NCI-H524 (cell line): ENCODE measurements at places on chromosomes 2 and 18.

DNA sequence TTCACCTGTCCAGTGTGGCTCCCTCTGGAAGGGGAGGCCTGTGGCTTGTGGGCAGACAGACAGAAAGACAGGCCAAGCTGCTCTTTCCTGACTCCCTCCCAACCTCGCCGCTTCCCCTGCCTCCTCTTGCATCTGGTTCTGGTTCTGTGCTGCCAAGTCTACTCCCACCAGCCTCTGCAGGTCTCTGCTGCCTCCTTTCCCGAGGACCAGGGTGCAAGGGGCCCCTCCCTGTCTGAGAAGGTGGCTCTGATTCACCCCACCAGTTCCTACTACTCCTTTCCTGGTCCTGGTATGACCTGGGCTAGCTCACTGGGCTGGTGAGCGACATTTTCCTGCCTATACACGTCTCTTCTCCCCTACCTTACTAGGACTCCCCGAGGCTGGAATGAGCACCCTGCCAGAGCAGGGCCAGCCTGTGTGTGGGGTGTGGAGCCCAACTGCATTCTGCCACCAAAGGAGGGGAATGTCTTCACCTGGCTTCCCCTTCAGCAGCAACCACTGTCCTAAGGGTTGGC is 238.5 kb downstream of the CELF4 start:
- DNase-seq = no peak

DNA sequence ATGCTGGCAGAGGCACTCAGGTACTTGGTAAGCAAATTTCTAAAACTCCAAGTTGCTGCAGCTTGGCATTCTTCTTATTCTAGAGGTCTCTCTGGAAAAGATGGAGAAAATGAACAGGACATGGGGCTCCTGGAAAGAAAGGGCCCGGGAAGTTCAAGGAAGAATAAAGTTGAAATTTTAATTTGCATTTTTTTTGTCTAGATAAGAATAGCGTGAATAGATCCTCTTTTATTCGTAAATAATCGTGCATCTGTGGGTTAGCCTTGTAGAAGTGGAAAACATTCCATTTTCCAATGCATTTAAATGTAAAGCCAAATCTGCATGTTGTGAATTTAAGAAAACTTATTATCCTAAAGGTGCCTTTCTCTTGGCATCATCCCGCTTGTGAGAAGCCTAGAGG is 61.0 kb downstream of the TNFRSF11A start:
- no peak for DNase-seq

- DNase-seq = no peak
Measured at GRCh38 chr2:197339496-197340220, 29.1 kb upstream of the ANKRD44 start.

DNA sequence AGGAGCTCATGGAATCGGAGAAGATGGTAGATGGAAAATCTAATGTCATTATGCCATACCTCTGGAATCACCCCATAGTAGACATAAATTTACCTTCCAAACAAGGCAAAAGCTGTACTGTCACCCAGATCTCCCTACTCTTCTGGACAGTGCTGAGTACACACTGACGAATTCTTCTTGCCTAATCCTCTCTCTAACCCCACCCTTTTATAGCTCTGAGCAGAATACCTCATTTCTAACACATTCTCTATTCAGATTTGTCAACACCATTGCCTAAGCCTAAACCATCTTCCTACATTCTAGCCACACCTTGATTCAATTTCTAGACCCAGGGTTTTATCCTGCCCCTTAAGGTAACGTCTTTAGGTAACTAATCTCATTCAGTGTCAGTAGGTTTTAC is 321.0 kb upstream of the NRP2 start:
- no peak for DNase-seq

GRCh38 chr2:75200140-75201096 is 1.1 kb upstream of the TACR1 start:
- DNase-seq = peak; percentile 47

- DNase-seq = no peak
Measured at GRCh38 chr2:163527381-163527780, 208.4 kb downstream of the FIGN start.

- no peak for DNase-seq
Measured at GRCh38 chr2:10371441-10372196, 68.9 kb downstream of the HPCAL1 start.

- no peak for DNase-seq
Measured at GRCh38 chr2:142987044-142987443, 109.6 kb downstream of the KYNU start.

DNA sequence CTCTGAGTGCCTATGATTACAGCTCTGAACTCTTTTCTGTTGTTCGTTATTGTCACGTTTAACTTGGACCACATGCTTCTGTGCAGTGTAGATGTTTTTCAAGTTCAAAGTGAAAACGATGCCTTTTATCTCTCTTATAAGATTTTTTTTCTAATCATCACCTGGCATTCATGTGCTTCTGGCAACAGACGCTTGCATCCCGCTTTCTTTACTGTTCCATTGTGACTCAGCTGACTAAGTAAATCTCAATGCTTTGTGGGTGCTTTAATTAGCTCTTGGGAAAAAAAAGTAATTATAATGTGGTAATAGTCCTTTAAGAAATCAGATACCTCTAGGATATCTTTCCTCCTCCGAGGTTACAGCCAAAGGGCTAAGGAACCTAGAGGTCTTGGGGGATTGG is 31.2 kb upstream of the RMP24 start:
- DNase-seq = no peak

DNA sequence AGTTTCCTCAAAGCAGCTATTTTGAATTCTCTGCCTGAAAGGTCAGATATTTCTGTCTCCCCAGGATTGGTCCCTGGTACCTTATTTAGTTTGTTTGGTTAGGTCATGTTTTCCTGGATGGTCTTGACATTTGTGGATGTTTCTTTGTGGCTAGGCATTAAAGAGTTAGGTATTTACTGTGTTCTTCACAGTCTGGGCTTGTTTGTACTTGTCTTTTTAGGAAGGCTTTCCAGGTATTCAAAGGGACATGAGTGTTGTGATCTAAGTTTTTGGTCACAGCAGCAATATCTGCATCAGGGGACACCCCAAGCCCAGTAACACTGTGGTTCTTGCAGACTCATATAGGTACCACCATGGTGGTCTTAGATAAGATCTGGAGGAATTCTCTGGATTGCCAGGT is 11.8 kb downstream of the MYO3B start:
- no peak for DNase-seq

DNA sequence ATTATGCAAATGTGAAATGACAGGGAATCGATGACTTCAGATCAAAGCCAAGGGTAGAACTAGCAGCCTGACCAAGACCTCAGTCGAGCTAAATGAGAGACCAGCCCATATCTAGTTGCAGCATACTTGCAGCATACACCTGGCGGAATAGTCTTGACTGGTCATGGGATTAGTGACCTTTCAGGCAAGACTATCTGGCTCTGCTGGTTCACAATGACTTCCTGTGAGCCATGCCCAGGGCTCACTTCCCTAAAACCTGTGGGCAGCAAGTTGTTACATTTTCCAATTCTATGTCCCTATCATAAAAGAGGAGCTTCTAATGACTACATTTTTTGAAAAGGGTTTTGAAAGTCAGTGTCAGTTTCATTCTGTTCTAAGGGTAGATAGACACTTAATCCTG is 1624.9 kb upstream of the CELF4 start:
- no peak for DNase-seq

GRCh38 chr2:48414980-48415835 is 114.7 kb upstream of the STON1 start:
- DNase-seq = no peak

- DNase-seq = peak; percentile 41
Measured at GRCh38 chr2:104033399-104033798, 820.5 kb upstream of the POU3F3 start.

GRCh38 chr2:197599285-197599965 is 76.0 kb downstream of the RFTN2 start:
- peak; percentile 79 for DNase-seq

DNA sequence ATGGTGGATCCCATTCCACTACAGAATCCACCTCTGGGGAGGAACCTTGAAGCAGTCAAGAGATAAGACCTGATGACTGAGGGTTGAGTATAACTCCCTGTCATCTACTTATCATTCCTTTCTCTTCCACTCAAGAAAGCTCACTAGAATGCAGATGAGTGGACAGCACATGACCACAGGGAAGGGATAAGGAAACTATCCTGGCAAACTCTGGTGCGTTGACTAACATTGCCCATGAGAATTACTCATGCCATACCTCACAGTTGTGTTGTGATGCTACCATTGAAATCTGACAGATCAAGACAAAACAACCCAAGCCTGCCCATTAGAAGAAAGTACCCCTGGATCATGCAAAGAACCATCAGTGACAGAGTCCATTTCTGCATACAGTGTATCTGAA is 26.5 kb downstream of the SLC16A14 start:
- no peak for DNase-seq

- no peak for DNase-seq
Measured at GRCh38 chr2:172470958-172471922, 43.9 kb downstream of the ITGA6 start.

DNA sequence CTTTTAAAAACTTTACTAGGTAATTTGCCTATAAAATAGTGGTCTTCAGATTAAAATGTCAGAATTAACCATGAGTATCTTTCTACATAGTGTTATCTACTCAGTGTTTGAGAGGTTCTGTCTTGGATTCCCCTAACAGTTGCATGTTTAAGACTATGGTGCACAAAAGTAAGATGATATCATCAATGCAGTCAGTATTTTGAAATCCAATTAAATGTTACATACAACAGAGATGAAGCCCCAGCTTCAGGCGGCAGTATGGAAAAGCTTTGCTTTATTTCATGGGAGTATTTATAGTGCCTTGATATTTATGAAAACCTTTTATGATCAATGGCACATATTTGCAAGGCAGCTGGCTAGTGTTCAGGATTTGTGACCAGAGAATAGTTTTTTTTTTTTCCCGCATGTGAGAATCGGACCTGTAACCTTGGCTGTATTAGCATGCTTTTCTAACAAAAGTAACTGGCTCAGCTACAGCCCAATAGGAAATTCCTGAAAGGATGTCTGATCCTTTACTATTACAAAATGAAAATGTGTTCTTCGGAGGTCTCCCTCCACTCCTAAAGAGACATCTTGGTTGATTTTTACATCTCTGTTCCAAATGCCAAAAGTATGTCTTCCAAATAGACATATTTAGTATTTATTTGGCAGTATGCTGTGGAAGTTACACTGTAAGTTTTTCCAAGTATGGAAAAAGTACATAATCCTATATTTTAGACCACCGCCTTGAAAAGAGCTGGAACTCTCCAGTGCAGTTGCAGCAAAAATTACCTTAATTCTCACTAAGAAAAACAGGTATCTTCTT is 319.3 kb upstream of the UBE2E3 start:
- DNase-seq = no peak

- no peak for DNase-seq
Measured at GRCh38 chr18:71873695-71874094, 670.4 kb downstream of the CBLN2 start.

GRCh38 chr2:16142383-16143361 is 202.3 kb downstream of the MYCN start:
- no peak for DNase-seq

DNA sequence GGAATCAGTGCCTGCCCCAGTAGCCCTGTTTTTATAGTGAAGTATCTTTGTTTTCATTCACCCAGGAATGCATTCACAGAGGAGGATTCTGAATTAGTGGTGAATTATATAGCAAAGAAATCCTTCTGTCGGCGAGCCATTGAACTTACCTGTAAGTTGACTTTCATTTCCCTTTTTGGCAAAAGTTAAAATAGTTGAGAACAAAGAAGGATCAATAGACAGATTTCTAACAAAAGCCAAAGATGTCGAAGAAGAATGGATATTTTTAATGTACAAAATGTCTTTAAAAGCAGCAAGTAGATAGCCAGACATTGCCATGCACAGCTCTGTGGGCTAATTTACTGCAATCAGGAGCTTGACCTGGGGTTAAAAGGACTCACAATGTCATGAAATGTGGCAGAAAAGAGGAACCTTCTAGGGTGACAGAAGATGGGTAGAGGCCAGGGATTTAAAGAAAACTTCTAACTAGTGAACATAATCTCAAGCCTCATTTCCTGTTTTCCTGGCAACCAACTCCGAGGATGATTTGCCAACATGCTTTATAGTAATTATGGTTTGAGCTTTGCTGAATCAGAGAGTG is 53.8 kb upstream of the TMEM87B start:
- no peak for DNase-seq

- no peak for DNase-seq
Measured at GRCh38 chr18:79772108-79772864, 25.5 kb upstream of the KCNG2 start.

DNA sequence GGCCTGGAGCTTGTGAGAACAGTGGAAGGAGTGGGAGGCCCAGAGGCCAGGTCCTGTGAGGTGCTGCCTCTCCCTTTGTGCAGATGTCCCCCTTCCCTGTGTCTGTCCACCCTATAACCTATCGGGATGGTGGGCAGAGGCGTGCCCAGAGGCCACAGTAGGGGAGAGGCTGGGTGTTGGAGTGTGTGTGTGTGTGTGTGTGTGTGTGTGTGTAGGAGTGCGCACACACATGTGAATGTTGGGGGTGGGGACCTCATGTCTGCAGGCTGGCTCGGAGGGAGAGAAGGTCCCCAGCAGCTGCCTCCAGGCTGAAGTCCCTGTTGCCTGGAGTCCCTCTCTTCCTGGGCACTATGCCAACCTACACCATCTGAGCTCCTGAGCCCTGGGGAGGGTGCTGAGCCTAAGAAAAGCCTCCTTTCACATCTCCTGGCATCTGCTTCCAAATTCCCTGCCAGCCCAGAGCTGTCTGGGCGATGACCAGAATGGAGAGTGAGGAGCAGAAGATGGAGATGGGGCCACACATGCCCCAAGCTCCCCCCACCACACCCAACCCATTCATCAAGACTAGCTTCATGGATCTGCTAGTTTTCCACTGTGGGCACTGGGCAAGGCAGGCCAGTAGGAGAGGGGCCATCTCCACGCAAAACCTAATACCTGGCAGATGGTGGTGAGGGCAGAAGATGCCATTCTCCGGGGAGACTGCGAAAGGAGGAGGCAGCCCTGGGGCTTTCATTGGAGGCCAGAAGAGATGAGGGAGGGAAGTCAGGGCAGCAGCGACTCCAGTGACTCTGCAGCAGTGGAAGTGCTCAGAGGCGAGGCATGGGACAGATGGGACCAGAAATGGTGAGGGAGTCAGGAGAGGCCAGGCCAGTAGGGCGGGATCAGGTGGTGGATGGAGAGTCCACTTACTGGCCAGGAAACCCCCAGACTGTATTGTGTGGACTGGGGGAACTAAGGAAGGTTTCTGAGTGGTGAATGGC is 20.3 kb downstream of the KCNK3 start:
- DNase-seq = peak; percentile 99
